ENCODE measurements at places on chromosomes 4 and X. TPM values are rescaled to one million over a fixed set of nuclear protein-coding genes. Genes with fewer than 3 reads are reported as not detected.

DNA sequence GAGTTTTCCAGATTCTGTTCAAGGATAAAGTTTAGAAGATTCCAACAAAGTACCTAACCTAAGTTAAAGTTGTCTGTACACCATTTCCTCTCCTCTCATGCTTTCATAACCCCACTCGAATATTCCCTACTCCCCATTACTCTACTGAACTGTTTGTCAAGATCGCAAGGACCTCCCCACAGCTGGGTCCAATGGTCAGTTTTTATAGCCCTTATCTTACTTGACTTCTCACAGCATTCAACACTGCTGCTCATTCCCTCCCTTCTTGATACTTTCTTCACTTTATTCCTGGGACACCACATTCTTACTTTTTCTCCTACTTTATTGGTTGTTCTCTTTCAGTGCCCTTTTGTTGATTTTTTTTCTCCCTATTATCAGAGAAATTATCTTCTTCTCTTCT, 30.9 kb downstream of the QDPR start:
- no peaks in the 10 kb centered on the region for H3K4me1 ChIP-seq
- H3K4me3 ChIP-seq = no peak overlapping the region
- no peak overlapping the region for H3K27ac ChIP-seq
- DNase-seq = no peak
- H3K27me3 ChIP-seq = no peaks in the 10 kb centered on the region

- H3K36me3 ChIP-seq = no peaks in the 10 kb centered on the region
- peaks cover 23% of the 10 kb centered on the region for H3K27me3 ChIP-seq
- DNase-seq = no peak
- no peak overlapping the region for H3K27ac ChIP-seq
- H3K4me3 ChIP-seq = no peak overlapping the region
These were observed 41.1 kb downstream of the LUZP4 start for GRCh38 chrX:115330498-115331168.

GRCh38 chr4:86015412-86016350, 344.2 kb downstream of the MAPK10 start:
- H3K27me3 ChIP-seq = no peaks in the 10 kb centered on the region
- no peak overlapping the region for H3K27ac ChIP-seq
- DNase-seq = no peak
- no peak overlapping the region for H3K4me3 ChIP-seq
- no peaks in the 10 kb centered on the region for H3K4me1 ChIP-seq

- no peak overlapping the region for H3K27ac ChIP-seq
- DNase-seq = no peak
- H3K36me3 ChIP-seq = no peaks in the 10 kb centered on the region
- no peak overlapping the region for H3K4me3 ChIP-seq
- no peaks in the 10 kb centered on the region for H3K4me1 ChIP-seq
These were observed 185.3 kb upstream of the BCOR start for GRCh38 chrX:40282946-40283660.

GRCh38 chr4:125735102-125735501, 420.3 kb downstream of the FAT4 start:
- no peaks in the 10 kb centered on the region for H3K36me3 ChIP-seq
- H3K4me1 ChIP-seq = peaks cover 19% of the 10 kb centered on the region

DNA sequence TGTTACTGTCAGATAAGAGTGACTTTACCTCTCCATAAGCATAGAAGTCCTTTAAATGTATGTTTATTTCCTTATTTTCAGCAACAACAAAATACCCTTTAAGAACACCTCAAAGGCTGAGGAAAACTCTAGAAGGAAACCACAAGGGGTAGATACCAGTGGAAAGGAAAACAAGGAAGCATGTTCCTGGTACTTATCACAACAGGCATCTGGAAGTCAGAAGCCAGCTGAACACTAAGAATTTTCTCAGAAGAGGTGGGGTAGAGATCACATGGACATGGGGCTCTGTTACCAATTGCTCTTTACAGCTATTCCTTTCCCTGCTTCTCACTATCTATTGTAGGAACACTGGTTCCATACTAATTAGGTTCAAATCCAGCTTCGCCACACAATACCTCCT, 51.5 kb upstream of the BEND2 start:
- DNase-seq = no peak

DNA sequence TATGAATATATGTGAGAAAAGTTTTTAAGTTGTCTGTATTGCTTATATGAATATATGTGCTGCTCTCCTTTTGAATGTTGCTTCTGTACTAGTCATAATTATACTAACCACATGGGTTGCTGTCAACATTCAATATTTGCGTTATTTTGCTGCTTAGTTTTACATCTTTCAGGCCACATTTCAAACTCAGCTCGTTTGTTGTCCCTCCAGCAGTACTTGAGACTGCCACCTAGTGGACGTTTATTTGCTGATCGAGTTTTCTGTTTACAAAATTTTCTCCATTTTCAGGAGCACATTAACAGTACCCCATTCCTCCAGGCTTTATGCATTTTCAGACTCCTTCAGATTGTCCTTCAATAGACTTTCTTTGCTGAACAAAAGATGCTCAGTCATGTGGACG, 75.8 kb downstream of the NUDT11 start:
- H3K4me1 ChIP-seq = no peaks in the 10 kb centered on the region
- no peaks in the 10 kb centered on the region for H3K36me3 ChIP-seq
- DNase-seq = no peak
- H3K27me3 ChIP-seq = no peaks in the 10 kb centered on the region
- H3K4me3 ChIP-seq = no peak overlapping the region
- no peak overlapping the region for H3K27ac ChIP-seq

GRCh38 chr4:169902658-169903345, 123.4 kb downstream of the MFAP3L start:
- DNase-seq = no peak
- H3K27me3 ChIP-seq = no peaks in the 10 kb centered on the region
- H3K4me1 ChIP-seq = no peaks in the 10 kb centered on the region
- no peak overlapping the region for H3K27ac ChIP-seq
- H3K4me3 ChIP-seq = no peak overlapping the region
- no peaks in the 10 kb centered on the region for H3K36me3 ChIP-seq

DNA sequence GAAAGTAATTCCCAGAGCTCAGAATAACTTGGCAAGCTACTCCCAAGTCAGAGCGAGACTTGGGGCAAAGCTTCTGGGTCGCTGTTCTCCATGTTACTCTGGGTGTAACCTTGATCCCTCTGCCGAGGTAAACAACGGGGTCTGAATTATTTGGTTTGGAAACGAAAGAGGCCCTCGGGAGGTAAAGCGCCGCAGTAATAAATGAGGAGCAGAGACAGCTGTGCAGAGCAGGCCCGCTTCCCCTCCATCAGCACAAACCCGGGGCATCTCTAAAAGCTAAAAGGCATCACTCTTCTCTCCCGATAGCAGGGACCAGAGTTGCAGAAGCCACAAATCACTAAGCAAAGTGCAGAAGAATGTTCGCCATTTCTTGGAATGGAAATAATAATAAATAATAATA, 561.5 kb downstream of the BCOR start:
- no peak for DNase-seq
- H3K4me3 ChIP-seq = no peak overlapping the region
- H3K4me1 ChIP-seq = no peaks in the 10 kb centered on the region
- no peak overlapping the region for H3K27ac ChIP-seq
- no peaks in the 10 kb centered on the region for H3K27me3 ChIP-seq

GRCh38 chr4:52372747-52373146, 286.4 kb downstream of the USP46 start:
- no peak overlapping the region for H3K27ac ChIP-seq
- no peaks in the 10 kb centered on the region for H3K27me3 ChIP-seq
- peaks cover 8% of the 10 kb centered on the region for H3K4me1 ChIP-seq
- no peak for DNase-seq

The ACSL4 gene
- 62.0 TPM for total RNA-seq

The TCEAL6 gene
- total RNA-seq = not detected

The ATP2B3 gene
- total RNA-seq = not detected

Data from heart right ventricle (tissue), 16 donors.